ENCODE measurements at places on chromosomes 2 and 18.
A peak's percentile ranks its signal among the peaks of the same experiment; 100 is the strongest.

GRCh38 chr2:128594651-128594910, 275.9 kb upstream of the HS6ST1 start:
- DNase-seq: no peak

- DNase-seq: no peak
Observed at GRCh38 chr18:75075429-75075841, 133.5 kb downstream of the PTGR3 start.

- DNase-seq: no peak
Observed at GRCh38 chr18:35993013-35993412, 20.5 kb downstream of the RMP24 start.

GRCh38 chr18:47283476-47283875, 32.0 kb upstream of the SKOR2 start:
- DNase-seq: no peak

GRCh38 chr2:146385031-146385430, 1459.8 kb upstream of the ACVR2A start:
- no peak for DNase-seq

DNA sequence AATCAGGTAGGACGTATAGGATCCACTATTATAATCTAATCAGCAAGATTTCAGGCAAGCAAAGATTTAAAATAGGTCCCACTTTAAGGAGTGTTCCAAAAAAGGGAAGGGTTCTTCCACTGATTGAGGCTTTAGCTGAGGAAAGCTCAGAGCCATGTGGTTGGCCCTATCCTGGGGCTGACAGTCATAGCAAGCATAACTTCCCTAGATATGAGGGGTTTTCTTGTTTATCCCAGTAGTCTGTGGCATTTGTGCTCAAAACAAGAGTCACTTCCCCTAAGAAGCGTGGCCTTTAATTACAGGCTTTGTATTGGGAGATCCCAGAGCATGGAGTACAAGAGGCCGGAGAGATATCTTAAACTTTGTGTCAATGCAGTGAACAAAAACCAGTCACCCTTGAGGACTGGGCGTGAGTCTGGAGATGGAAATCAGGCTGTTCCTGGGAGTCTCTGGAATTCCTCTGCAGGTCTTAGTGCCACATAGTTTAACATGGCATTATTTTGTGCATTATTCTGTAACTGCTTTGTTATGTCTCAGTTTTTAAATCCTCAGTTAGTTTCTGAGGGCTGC, 136.9 kb upstream of the FBXO11 start:
- no peak for DNase-seq

DNA sequence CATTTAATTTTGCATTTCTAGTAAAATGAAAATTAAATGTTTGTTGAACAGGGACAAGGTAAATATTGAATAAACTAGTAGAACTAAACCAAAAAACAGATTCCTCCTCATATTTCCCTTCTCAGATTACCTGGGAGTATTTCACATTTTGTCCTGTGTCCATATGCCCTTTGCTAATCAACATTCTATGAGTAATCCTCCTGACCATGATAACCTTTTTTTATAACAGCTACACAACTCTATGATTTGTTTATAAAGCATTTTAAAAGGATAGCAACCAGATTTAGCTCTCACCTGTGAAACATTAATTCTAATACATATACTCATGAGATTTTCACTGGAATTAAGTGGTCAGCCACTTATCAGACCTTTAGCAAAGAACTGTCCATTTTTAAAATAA, 7.1 kb upstream of the DSG2 start:
- no peak for DNase-seq

- DNase-seq: no peak
Observed at GRCh38 chr2:238308177-238308576, 12.1 kb upstream of the TRAF3IP1 start.

GRCh38 chr2:121061633-121062032, 223.4 kb downstream of the TFCP2L1 start:
- DNase-seq: no peak

GRCh38 chr2:112614201-112614840, 29.9 kb downstream of the CHCHD5 start:
- no peak for DNase-seq

GRCh38 chr2:85843543-85843942, 45.2 kb downstream of the ST3GAL5 start:
- no peak for DNase-seq

GRCh38 chr18:76819411-76820136, 2.8 kb upstream of the ZNF236 start:
- no peak for DNase-seq

DNA sequence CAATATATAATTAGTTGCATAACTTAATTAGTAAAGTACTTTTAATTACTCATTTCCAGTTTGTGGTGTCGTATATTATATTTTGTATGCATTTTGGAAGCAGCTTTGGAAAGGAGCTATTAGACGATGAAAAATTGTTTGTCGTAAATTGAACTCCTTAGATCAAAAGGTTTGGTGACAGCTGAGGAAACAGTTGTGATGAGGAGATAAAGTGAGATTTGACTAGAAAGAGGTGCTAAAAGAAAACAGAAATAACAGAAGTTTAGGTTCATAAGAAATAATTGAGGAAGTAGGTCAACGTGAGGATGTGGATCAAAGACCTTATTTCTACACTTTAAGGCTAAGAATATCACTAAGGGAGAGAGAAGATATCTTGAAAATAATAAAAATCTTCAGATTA, 141.9 kb upstream of the NETO1 start:
- DNase-seq: no peak

DNA sequence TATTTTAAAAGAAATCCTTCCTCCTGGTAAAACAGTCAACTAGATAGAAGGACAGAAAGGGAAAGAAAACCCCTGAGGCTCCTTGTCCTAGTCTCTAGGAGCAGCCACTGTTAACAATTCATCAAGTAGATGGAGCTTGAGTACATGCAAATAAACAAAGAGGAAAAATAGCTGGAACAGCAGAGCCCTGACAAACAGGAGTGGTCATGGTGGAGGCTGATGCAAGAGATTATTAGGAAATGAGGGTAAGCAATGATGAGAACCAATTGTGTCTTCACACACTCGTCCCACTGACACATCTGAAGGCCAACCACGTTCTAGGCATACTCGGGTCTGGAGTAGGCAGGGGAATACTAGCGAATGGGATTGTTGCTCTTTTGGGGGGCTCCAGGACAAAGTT, 9.2 kb downstream of the DLGAP1 start:
- no peak for DNase-seq

GRCh38 chr2:15668611-15669305, 77.1 kb downstream of the DDX1 start:
- no peak for DNase-seq

DNA sequence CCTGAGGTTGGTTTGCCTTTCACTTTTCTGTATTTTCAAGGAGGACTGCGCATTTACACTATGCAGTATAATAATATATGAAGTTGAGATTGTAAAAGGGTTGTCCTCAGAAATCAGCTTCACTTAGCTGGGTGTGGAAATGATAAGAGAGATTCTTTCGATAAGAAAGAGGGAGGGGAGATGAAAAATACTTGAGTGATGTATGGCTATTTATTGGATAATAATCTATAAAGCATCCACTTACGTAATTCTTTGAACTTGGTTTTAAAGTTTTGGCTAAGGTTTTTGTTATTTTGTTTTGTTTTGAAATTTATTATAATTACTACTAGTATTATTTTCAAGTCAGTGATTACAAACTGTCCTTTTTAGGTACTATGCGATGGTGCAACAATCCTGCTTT, 40.6 kb downstream of the EFEMP1 start:
- DNase-seq: no peak

GRCh38 chr2:53131416-53131815, 636.2 kb upstream of the CHAC2 start:
- no peak for DNase-seq

- no peak for DNase-seq
Observed at GRCh38 chr2:156455361-156455975, 19.3 kb downstream of the GPD2 start.

DNA sequence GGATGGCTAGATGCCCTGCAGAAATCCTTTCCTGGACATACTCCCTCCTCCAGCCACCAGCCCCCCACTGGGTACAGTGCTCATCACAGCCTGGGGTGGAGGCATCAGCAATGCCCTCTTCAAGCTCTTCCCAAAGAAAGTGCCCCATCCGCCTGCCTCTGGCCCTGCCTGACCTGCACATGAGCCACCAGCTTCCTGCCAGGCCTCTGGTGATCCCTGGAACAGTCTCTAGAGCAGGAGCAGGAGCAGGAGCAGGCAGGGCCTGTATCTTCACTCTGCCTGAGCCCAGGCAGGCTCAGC, 54.1 kb upstream of the CAB39 start:
- no peak for DNase-seq

GRCh38 chr18:47893939-47894699, 36.3 kb downstream of the SMAD2 start:
- DNase-seq: no peak

- no peak for DNase-seq
Observed at GRCh38 chr2:142670362-142670761, 207.1 kb upstream of the KYNU start.

- no peak for DNase-seq
Observed at GRCh38 chr2:54480025-54480424, 23.9 kb downstream of the SPTBN1 start.

GRCh38 chr2:109701362-109701761, 87.2 kb downstream of the SOWAHC start:
- DNase-seq: no peak

DNA sequence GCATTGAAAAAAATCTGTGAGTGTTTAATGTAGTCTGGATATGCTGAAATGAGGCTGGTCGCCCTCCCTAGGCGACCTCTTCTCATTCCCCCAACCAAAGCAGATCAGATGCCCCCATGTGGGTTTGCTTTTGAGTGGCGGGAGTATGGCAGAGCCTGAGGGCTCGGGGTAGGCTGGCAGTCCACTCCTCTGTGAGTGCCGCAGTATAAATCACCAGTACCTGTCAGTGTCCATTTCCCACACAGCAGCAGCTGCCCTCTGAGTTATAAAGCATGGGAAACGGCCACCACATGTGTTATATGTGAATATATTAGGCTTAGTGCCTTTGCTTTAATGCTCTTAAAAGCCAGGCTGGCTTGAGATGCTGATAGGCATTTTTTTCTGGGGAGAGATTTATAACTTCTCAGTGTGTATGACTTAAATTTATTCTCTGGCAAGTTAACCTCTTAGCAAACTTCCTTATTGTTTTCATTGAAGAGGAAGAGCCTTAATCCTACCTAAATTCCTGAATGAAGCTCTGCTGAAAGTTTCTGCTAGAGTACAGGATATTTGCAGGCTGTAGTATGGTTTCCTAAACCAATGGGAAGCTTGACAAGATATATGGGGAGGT, 3.8 kb downstream of the DCC start:
- no peak for DNase-seq

DNA sequence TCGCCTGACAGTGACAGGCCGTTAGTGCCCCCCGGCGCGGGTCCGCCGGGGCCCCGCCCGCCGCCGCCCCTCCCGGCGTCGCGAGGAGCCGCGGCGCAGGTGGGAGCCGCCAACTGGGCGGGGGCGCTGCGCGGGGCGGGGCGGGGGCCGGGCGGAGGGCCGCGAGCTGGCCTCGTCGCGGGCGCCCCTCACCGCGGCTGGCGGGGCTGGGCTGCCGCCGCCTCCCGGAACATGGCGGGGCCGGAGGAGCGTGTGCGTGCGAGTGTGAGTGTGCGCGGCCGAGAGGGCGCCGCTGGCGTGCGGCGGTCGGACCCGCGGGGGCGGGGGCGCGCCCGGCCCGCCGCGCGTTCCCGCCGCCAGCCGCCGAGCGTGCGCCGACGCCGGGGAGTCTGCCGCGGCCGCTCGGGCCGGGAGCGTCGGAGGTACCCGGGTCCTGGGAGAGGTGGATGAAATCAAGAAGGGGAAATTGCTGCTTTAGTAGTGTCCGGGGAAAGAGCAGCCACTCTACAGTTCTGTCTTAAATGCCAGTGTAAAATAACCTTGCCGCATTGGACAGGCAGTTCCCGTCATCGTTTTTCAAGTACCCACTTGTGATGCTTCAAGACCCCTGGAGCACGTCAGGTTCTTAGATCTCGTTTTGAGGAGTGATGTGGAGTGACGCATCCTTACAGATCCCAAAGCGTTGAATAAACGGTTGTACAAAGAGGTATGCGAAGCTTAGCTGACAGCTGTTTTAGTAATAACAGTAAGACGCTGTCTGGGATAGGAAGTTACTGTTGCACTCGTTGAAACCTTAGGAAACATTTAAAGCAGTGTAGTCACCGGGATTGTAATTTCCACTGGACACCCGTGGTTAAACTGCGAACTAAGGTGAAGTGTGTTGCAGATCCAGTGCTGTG, 836 bp downstream of the ANKRD12 start:
- peak; percentile 74 for DNase-seq

GRCh38 chr2:96977631-96978195, 8.7 kb downstream of the FAM178B start:
- DNase-seq: no peak

DNA sequence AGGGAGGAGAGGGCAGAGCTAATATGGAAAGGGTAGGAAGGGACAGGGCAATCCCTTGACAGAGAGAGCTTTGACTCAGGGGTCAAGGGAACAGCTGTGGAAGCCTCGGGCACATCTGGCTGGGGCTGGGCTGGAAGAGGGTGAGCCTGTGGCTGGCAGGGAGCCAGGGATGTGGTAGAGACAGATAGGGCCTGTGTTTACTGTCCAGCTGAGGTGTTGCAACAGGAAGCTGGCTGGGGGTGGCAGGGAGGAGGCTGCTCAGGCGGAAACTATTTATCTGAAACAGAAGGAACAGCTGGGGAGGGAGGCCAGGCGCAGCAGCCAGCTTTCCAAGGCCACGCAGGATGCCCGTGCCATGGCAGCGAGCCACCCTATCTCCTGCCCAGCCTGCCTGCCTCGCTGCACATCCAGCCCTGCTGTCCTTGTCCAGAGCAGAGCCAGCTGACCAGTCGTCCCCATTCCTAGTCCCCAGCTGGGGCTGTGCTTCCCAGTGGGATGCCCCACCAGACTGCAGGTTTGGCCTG, 264.7 kb downstream of the CYP26B1 start:
- peak; percentile 38 for DNase-seq

- no peak for DNase-seq
Observed at GRCh38 chr2:229314117-229314516, 43.0 kb upstream of the PID1 start.

- DNase-seq: no peak
Observed at GRCh38 chr2:10721396-10722251, at the start of gene ATP6V1C2. ATP6V1C2 (plus strand) TSS chr2:10721630; CDS start chr2:10722850, 1,220 bp downstream.

GRCh38 chr2:233321166-233321565, 13.6 kb downstream of the SAG start:
- no peak for DNase-seq

GRCh38 chr2:37809525-37809924, 115.6 kb upstream of the RMDN2 start:
- no peak for DNase-seq

DNA sequence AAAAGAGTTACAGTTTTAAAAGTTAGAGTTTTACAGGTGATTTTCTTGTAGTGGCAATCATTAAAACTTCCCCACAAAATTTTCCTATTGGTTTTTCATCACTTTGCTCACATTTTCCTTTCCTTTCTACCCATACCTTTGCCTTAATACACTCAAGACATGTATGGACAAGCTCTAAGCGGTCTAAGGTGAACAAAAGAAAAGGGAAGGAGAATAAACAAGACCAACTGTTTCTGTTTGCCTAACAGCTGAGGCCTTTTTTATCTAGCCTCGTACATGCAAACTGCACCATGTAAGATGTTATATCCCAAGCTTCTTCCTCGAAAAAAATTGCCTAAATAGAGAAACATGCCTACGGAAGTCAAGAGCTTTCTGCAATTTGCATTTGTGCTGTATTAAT, 33.9 kb upstream of the TBC1D8 start:
- DNase-seq: no peak

- DNase-seq: no peak
Observed at GRCh38 chr2:36362291-36362690, 6.7 kb downstream of the CRIM1 start.

GRCh38 chr2:127233710-127234109, 13.6 kb upstream of the CYP27C1 start:
- DNase-seq: no peak

- DNase-seq: no peak
Observed at GRCh38 chr2:109637749-109638570, 23.8 kb downstream of the SOWAHC start.

Data from muscle of arm (tissue), 14 donors.